Fibroblast of skin of left quadriceps (primary cell): ENCODE measurements at places on chromosomes 12 and 14.
A peak's percentile ranks its signal among the peaks of the same experiment; 100 is the strongest.

DNA sequence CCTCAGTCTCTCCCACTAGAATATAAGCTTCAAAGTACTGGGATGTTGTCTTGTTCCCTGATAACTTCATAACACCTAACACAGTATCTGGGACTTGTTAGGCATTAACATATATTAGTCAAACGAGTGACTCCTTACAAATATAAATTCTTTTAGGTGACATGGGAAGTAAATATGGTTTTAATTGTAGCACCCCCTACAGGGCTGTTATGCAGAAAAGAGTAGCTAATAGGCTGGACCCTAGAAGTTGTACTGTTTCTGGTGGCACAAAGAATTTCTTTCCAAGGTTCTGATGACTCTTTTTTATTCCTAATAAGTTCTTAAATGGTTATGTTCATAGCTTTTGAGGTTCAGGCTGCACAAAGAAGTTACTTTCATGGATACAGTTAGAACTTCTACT lies 29.8 kb downstream of the GPATCH2L start:
- no peak for DNase-seq

DNA sequence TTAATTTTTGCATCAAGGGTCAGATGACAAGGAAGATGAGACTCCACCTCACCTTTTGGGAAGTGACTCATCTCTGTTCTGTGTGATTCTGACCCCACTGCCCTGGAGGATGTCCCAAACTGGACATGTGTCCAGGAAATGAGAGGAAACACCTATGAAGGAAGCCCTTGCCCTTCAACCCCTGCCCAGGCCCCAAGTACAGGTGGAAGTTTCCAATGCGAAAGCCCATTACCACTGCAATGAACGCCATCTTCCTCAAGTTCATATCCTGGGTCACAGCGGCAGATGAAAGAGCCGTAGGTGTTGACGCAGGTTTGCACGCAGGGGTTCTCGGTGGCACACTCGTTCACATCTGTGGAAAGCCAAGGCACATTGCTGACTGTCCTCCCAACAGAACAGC lies 19.6 kb upstream of the TC2N start:
- no peak for DNase-seq

DNA sequence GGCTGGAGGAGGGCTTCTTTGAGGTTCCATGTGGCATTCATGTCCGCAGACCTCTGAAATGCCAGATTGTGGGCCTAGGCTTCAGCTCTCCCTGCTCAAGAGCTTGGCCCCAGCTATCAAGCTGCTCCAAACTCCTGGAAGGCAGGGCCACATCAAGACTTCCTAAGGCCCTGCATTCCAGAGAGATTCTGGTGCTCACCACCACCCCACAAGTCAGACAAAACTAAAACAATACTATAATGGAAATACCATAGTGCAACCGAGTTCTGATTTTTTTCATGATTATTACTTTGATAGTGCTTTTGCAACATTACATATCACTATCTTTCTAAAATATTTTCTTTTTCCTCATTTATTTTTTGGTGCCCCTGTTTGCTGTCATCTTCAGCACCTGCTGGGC lies 86.3 kb downstream of the CALM1 start:
- no peak for DNase-seq

GRCh38 chr12:27064397-27065342 lies 17.7 kb downstream of the C12orf71 start:
- no peak for DNase-seq

DNA sequence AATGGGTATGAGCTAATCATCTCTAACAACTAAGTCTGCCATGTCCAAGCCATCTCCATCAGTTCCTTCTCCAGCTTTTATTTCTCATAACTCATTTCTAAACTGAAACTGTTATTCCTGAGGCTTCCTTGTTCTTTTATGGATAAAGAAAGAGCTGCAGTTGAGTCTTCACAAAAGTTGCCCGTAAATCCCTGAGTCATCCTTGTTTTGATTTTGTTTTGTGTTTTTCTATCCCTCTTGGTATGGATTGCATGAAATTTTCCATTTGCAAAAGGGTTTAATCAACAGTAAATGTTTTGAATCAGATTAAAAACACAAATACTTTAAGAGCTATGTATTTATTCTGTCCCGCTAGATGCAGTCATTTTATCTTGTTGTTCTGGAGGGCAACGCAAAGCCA lies 290.6 kb downstream of the EGLN3 start:
- DNase-seq = no peak

- no peak for DNase-seq
These were observed 62.9 kb downstream of the RFX4 start for GRCh38 chr12:106645465-106646330.

DNA sequence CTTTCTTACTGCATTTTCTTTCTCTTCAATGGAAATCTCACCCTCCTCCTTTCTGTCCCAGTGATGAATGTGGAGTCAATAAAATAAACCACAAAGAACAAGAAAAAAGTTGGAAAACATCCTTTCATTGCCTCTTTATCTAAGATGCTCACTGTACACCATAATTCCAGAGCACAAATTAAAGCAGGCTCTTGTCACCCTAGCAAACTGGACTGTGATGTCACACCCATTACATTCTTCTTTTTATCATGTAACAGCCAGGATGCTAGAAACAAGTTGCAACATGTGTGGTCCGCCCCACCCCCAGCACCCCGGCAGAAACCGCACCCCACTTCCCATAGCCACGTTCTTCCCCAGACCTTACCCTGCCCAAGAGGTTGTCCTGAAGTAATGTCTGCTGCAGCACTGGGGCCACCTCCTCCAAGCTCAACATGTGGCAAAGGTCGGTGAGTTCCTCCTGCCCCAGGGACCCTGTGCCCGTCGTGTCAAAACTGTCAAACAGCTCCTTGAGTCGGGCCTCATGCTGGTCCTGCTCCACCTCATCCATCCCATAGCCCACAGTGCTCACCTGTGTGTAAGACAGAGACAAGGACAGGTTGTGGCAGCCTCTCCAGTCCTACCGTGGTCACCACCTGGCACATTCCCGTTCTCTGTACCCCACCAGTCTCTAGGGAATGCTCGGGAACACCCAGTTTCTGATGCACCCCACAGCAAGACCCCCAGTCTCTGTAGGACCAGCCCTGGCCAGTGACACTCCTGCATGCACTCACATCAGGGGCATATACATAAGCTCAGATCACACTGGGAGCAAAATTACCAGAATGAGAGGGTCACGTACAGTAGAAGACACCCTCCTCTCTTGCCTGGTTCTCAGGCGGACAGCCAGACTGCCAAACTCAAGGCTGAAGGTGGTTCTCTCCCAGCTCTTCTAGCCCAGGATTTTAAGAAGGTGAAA lies 9.2 kb downstream of the NIN start:
- no peak for DNase-seq

DNA sequence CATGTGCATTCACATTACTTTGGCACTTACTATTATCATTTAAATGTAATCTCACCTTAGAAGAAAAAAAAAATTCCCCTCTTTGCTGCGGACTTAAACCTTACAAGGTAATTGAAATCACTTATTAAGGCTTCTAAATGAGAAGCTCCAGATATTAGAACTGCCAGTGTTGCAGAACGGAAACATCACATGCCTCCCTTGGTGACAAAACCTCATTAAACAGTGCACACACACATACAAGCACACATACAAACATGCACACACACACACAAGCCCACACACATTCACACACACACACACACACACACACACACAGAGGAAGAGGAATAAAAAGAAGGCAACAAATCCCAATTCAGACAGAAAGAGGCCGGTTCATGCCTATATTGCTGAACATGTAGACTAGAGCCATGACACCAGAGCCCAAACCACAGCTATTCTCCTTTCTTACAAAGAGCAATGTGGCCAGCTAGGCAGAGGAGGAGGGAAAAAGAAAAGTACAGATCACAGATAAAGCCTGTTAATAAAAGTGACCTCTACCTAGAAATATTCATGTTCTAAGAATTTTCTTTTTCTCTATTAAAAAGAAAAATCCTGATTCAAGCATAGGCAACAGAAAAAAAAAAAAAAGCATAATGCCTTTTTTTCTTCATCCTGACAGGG lies 405.2 kb upstream of the FLRT2 start:
- no peak for DNase-seq

DNA sequence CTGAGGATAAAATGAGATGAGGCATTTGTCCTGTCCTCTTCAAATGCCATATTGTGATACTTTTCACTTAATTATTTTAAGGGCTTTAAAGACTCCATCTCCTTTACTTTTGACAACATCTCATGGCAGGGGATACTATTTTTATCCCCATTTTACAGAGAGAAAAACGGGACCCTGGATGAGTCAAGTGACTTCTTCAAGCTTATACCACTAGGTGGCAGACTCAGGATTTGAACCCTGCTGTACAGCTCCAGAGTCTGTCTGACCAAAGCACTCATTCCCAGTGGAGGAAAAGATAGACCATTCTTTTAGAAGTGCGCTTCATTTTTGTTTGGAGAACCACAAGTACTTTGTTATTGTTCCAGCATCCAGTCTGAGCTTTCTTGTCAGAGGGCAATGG lies 1.7 kb upstream of the SMOC1 start:
- DNase-seq = no peak

DNA sequence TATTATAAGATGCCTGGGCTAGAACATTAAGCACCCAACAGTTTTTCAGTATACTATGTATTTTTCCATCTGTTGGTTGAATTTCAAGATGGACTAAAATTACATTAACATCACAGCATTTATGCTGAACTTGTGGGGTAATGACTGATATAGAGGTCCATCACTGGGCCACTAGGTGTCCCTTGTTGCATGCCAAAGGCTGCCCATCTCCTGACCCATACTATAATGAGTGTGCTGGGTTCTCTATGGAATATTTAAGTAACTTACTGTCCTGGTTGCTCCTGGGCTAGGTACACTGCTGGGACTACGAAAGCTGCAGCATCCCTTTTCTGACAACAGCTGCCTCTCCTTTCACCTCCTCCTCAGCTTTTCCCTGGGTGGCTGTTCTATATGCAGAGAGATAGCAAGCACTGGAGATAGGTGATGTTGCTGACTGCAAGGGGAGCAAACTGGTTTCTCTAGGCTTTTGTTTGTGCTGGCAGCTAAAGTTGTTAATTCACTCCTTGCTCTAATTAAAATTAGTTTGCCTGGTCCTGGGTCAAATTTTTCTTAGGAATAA lies 138.6 kb upstream of the TRHDE start:
- DNase-seq = no peak

GRCh38 chr14:31530136-31530535 lies 31.1 kb upstream of the NUBPL start:
- no peak for DNase-seq

DNA sequence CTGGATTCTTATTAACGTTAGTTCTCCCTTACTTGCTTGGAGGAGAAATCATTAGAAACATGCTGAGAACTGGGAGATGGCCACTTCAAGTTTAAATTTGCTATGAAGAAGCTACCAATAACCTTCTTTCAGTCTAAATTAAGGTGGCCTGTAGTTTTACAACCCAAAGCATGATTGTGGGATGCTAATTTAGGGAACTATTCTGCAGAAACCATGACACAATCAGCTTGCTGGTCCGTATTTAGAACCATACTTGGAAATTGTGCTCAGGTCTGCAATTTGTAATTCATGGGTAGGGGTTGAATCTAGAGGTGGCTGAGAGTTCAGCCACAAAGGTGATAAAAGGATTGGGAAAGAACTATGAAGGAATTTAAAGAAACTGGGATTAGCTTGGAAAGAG lies 405.7 kb downstream of the RAD51B start:
- no peak for DNase-seq

DNA sequence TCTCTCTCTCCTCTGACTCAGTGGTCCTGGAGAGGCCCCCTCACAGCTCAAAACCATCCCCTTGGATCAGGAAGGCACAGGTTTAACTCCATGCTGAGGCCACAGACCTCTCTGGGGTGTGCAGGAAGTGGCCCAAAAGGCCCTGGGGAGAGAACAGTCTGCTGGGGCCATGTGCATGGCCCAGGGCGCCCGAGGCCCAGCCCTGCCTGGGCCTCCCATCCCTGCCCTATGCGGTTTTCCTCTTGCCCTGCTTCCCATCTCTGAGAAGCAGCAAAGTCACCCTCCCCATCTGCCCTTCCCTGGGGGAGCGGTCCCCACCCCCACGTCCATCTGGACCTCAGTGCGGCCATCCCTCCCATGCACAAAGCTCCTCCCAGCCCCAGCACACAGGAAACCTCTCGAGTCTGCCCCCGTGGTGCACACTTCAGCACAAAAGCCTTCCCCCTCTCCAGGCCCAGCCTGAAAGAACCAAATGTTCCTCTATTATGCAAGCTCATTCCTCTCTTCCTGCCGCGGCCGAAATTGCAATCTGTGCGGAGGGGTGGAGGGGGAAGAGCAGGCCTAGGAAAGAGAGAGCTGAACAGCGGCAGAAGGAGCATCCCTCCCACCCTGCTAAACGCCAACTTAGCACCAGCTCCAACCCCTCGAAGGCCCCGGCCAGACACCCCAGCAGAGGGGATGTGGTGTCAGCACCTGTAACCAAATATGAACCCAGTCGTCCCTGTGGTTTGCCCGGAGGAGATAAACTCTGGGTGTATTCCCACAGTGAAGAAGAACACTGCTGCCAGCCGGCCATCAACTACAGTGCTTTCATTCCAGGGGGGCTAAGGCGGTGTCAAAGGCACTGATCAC lies 108.5 kb downstream of the SCARB1 start:
- DNase-seq = peak; percentile 88

- peak; percentile 3 for DNase-seq
These were observed 45.8 kb upstream of the BATF start for GRCh38 chr14:75476274-75476995.

- no peak for DNase-seq
These were observed 1.9 kb downstream of the GAPDH start for GRCh38 chr12:6535960-6536847.

DNA sequence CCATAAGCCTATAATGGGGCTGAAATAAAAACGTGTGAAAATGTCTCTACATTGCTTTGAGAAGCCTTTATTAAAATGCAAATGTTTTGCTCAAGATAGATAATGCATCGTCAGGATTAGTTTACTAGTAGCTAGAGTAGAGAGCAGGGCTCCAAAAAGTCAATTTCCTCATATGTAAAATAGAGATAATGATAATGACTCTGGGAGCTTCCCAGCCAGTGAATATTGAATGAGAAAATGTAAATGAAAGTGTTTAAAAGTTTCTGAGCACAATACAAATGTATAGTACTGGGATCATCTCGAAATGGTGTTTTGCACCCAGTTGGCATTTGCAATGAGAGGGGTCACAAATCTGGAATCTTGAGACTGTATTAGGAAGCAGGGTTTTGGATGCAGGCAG lies 135.3 kb downstream of the OTOGL start:
- DNase-seq = no peak

GRCh38 chr14:72855913-72856312 lies 38.0 kb downstream of the DPF3 start:
- no peak for DNase-seq

DNA sequence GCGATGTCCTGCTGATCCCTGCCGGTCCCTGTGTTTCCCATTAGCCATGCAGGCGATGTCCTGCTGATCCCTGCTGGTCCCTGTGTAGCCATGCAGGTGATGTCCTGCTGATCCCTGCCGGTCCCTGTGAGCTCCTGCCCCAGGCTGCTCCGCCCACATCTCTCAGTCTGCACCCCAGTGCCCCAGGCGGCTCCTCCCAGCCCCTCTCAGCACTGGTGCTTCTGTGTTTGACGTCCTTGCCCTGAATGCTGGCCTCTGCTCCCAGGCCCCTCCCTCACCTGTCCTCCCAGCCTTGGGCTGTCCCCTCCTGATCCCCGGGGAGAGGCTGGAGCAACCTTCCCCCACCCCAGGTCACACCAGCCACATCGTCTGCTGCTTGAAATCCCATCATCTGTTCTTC lies 41.4 kb upstream of the TEX22 start:
- DNase-seq = no peak
